NCI-H2081 treated with DMSO at 0.1 percent for 48 hours (cell line): ENCODE measurements at places on chromosomes 1 and 21.
A peak's percentile ranks its signal among the peaks of the same experiment; 100 is the strongest.

- DNase-seq = no peak
Measured at GRCh38 chr21:37827913-37828312, 88.3 kb downstream of the KCNJ6 start.

- no peak for DNase-seq
Measured at GRCh38 chr1:204080163-204080903, 7.4 kb downstream of the SOX13 start.

DNA sequence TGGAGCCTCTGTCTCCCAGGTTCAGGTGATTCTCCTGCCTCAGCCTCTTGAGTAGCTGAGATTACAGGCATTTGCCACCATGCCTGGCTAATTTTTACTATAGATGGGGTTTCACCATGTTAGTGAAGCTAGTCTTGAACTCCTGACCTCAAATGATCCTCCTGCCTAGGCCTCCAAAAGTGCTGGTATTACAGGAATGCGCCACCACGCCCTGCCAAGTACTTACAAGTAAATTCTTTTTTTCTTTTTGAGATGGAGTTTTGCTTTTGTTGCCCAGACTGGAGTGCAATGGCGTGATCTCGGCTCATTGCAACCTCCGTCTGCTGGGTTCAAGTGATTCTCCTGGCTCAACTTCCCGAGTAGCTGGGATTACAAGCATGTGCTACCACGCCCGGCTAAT, 42.5 kb downstream of the RPRD2 start:
- no peak for DNase-seq

GRCh38 chr1:111593403-111594305, 25.9 kb upstream of the RAP1A start:
- DNase-seq = no peak

- no peak for DNase-seq
Measured at GRCh38 chr1:112937495-112937894, 18.5 kb downstream of the SLC16A1 start.

- DNase-seq = no peak
Measured at GRCh38 chr1:219517031-219517430, 95.9 kb downstream of the ZC3H11B start.

DNA sequence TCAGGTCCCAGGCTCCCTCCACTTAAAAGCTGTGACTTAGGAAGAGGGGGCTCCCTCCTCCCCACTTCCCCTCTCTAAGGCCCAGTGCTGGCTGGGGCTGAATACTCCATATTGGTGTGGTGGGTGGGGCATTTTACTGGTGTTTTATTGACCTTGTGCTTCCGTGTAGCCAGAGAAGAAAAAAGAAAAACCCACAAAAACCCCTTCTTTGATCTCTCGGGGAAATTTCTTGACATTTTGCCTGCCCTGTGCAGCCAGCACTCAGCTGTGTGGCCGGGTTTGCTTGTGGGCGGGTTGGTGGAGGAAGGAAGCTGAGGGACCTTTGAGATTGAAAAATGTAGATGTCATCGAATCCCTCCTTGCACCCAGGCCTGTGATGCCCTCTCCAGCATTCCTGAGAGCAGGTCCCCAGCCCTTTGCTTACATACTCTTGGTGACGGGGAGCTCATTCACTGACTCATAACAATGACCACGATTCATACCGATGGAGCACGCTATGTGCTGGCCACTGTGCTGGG, 24.8 kb downstream of the TNFRSF8 start:
- DNase-seq = no peak

DNA sequence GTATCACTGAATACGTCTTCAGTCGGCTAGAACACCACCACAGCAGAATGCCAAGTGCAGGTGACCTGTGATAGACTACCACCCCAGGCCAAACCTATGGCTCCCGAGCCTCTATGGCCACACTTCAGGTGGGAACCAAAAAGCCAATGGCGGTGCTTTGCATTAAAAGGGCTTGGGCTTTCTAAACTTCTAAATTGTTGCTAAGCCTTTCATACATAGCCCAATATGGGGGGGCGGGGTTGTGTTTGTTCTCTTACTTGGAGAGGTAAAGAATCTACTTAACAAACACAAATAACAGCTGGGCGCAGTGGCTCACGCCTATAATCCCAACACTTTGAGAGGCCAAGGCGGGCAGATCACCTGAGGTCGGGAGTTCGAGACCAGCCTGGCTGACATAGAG, 19.7 kb downstream of the USP48 start:
- no peak for DNase-seq

DNA sequence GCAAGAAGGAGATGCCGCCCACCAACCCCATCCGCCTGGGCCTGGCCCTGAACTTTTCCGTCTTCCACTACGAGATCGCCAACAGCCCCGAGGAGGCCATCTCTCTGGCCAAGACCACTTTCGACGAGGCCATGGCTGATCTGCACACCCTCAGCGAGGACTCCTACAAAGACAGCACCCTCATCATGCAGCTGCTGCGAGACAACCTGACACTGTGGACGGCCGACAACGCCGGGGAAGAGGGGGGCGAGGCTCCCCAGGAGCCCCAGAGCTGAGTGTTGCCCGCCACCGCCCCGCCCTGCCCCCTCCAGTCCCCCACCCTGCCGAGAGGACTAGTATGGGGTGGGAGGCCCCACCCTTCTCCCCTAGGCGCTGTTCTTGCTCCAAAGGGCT, 732 bp downstream of the SFN start:
- no peak for DNase-seq

DNA sequence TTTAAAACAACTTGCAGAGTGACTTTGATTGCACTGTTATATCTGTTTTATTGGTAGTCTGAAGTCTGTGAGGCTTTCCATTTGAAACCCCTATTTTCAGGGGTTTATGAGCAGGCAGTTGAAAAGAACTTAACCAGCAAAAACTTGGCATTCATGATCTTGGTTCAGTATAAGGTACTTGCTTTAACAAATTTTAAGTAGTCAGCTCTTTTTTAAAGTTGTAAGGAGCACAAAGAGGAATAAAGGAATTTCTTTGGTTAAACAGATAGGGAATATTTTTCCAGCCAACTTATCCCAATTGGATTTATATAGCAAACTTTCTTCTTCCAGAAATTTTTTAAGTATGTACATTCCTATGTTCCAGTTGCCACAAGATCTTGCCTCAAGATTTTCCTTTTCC, 138.2 kb downstream of the RASAL2 start:
- no peak for DNase-seq

- no peak for DNase-seq
Measured at GRCh38 chr1:246267896-246268295, 239.2 kb downstream of the SMYD3 start.

DNA sequence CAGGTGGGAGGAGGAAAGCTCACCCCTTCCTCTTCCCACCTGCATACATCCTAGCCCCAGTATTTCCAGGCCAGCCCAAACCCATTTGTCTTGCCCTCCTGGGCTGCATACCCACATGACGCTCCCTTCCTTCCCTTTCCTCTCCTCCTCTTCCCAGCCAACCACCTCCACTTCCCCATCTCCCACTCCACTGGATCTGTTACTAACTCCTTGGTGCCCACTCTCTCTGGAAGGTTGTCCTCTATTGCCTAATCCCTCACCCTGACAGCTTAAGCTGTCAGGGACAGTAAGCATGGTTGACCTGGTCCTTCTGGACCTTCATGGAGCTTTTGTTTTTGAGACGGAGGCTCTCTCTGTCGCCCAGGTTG, 23.0 kb upstream of the SYNC start:
- DNase-seq = no peak

- no peak for DNase-seq
Measured at GRCh38 chr1:118122234-118123004, 62.6 kb downstream of the SPAG17 start.

GRCh38 chr1:15757016-15757543, 1.5 kb upstream of the FBLIM1 start:
- no peak for DNase-seq

DNA sequence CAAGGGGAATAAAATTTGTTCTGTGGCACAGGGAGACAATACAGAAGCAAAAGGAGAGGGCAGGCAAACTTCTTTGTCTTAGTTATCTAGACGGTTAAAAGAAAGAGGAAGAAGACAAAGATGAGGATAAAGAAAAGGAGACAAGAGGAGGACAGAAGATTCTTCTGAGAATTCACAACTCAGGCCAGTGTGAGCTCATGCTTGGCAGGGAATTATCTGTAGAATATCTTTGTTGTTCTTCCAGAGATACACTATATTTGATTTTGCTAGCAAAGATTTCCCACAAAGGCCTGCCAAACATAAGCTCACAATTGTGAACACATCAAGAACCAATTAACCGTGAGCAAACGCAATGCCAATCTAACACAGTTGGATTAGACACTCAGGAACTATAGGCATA, 21.4 kb downstream of the SLC16A1 start:
- DNase-seq = no peak

DNA sequence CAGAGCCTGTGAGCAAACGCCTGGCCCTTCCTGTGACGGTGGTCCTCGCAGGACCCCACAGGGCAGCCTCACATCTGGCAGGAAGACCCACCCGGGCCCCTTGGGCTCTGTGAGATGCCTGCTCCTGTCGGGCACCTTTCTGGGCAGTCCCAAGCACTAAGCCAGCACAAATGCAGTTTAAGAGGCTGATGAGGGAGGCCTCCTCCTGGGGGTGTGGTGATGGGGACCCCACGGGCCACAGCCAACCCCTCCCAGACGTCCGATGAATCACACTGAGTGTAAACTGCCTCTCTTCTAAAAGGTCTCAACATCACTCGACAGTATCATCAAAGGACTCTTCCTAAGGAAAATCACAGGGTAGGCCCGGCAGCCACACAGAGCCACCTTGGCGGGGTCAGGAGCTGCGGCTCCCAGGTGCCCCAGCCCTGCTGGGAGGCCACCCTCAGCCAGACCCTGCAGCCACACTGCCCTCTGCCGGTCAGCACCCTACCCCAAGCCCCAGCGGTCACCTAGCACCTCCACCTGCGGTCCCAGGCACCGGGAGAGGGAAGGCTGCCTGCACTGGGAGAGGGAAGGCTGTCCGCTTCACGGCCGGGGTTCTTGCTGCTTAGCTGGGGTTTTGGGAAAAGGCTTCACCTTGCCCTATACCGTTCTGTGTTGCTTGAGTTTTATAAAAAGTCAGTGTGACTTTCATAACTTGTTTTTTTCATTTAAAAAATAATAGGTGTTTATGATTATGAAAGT, 3.9 kb upstream of the PRKCZ start:
- no peak for DNase-seq

DNA sequence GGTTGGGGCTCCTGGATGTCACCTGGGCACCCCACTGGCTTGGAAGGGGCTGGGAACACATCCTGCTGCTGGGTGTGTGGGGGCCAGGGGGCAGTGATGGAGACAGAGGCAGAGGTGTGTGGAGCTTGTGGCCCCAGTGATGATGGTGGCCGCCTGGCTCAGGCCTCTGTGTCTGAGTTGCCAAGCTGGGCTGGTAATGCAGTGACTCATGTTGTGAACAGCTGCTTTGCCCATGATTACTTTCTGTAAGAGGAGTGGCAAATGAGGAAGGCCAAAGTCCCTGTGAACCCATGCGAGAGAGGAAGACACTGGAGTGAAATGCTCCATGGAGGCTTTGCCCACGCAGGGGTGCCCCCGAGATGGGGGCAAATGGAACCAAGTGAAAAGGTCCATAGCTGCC, 86.8 kb downstream of the KCNJ6 start:
- no peak for DNase-seq

DNA sequence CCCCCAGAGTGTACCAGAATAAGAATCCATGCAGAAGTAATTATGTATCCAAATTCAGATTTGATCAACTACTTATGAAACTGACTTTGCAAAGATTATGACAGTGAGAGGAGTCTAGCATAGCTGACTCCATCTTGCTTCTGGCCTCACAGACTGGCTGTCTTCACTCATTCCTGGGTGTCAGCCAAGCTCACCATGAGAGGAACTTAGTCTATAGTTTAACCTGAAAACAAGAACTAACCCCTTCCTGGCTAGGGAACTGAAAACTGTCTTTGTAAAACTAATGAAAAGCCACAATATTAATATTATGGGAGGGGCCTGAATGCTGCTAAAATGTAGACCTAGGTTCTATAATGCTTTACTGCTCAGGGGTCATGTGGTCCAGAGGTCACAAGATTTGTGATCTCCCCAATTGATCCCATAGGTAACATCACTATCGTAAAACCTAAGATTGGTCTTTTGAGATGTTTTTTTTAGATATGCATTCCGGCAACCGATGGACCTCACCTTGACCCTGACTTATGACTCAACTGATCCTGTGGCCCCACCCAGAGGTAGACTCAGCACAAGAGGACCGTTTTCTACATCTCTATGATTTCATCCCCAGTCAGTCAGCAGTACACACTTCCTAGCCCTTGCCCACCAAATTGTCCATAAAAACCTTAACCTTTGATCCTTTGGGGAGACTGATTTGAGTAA, 55.2 kb downstream of the ATP1B1 start:
- no peak for DNase-seq

DNA sequence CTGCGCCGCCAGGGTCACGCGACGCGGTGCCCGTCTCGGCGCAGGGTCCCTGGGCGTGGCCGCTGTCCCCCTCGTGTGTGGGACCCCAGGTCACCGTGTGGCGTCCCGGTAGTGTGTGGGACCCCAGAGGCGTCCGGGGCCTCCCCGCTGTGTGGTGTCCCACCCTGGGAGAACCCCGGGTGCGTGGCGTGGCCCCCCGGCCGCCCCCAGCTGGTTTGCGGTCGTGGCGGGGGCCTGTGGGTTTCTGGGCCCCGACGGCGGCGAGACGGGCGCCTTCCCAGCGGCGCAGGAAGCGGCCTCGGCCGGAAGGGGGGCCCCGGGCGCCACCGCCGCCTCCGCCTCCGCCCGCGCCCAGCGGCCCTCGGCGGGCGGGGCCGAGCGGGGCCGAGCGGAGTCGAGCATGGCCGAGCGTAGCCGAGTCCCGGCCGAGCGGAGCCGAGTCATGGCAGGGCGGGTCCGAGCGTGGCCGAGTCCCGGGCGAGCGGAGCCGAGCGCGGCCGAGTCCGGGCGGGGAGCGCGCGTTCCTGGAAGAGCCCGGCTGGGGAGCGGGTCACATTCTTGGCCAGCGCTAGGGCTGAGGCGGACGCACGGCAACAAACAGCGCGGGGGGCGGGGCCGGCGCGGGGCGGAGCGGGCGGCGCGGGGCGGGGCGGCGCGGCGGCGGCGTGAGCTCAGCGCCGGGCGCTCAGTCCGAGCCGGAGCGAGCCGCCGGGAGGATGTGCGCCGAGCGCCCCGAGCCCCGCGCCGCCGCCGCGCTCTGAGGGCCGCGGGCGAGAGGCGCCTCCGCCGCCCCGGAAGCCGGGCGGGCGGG, 568 bp upstream of the SKI start:
- peak; percentile 78 for DNase-seq

- no peak for DNase-seq
Measured at GRCh38 chr1:186843226-186843625, 14.5 kb downstream of the PLA2G4A start.

DNA sequence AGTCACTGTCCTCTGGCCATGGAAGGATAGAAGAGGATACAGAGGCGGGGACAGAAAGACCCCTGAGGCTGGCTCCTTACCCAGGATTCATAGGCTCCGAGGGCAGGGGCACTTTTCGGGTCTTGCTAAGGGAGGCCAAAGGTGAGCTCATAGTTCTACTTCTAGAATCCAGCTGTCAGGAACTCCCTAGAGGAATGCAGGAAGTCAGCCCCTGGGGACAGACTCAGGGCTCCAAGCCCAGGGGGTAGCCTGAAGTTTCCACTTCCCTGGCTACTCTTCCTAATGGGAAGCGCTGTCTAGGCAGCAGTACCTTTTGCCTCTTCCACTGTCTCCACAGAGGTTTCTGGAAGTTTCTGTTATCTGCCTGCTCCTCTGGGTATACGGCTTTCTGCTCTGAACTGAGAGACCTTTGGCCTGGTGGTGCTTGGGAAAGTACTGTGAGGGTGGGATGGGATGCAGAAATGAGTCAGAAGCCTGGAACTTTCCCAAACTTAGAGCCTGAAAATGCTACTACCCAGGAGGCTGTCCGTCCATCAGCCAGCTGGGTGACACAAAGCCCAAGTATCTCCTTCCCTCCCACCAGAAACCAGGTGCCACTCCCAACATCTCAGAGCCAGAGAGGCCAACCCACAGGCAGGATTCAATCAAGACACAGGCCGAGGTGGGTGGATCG, 3.6 kb downstream of the UBXN11 start:
- DNase-seq = no peak
